Suppressor macrophage (primary cell): ENCODE measurements at places on chromosomes 11 and 22.
A peak's percentile ranks its signal among the peaks of the same experiment; 100 is the strongest.

- no peak for DNase-seq
Measured at GRCh38 chr22:35319244-35319985, 19.7 kb downstream of the TOM1 start.

DNA sequence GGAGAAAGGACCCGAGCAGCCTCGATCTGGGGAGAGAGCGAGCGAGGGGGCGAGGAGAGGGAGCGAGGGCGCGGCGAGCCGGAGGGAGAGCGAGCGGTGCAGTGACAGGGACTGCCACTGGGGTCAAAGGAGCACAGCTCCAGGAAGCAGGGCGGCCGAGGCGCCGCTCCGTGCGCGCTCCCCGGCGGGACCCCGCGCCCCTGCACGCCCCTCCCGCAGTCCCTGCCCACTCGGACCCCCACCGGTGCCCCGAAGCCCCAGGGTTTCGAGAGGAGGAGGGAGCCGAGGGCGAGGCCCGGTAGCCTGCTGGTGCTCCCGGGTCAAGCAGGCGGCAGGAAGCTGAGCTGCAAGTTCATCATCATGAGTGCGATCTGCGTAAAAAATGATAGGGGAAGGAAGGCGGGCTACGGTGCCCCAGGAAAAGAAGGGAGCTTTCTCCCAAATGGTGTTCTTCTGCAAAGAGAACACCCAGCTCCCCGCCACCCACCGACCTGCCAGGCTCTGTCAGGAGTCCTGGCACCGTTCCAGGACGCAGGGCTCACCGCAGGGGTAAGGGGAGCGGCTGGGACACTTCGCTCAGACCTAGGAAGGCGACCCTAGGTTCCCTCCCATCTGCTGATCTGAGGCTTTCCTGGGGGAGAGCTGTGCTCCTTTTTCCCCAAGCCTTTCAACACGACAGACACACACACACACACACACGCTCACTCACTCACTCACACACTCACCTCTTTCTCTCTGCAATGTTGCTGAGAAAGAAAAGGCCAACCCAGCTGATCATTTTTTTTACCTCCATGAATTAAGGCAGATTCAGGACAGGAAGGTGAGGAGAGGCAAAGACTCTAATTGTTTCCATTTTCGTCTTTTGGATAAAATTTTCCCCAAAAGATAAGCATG is at the start of gene MPPED2:
Gene MPPED2 (minus strand): TSS at position 103 of the 894 bp plus-strand sequence. CDS start 5,980 bp downstream, outside the sequence.
- peak; percentile 37 for DNase-seq

GRCh38 chr11:120840661-120841060 is 183.2 kb upstream of the TBCEL start:
- DNase-seq, result no peak

DNA sequence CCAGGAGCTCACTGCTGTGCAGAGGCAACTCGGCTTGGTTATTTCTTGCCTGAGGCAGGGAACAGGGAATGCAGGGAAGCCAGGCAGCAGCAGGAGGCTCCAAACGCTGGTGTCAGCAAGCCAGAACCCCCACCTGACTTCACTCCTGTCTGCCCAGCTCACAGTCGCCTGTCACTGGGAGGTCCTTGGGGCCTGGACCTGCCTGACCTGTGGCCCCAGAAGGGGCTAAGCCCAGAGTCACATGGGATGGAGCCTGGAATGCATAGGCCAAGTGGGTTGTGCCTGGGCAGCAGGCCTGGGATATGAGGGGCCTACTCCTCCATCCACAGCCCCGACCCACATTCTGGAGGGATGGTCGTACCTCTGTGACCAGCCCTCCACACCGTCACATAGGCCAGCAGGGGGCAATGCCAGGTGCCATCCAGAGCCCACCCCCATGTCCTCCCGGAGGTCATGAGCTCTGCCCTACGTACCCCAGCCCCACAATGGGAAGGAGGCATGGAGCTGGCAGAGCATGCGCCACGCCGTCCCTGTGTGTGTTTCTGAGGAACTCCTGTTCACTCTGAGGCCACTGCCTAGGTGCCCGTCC is 5.2 kb downstream of the RASSF7 start:
- DNase-seq, result no peak

- no peak for DNase-seq
Measured at GRCh38 chr11:4063348-4063747, 31.3 kb upstream of the RRM1 start.

- DNase-seq, result no peak
Measured at GRCh38 chr11:8168485-8169257, at the start of gene RIC3. Gene RIC3, minus strand, starts transcription at chr11:8169025. Its CDS starts 36 bp downstream, at chr11:8168989.

DNA sequence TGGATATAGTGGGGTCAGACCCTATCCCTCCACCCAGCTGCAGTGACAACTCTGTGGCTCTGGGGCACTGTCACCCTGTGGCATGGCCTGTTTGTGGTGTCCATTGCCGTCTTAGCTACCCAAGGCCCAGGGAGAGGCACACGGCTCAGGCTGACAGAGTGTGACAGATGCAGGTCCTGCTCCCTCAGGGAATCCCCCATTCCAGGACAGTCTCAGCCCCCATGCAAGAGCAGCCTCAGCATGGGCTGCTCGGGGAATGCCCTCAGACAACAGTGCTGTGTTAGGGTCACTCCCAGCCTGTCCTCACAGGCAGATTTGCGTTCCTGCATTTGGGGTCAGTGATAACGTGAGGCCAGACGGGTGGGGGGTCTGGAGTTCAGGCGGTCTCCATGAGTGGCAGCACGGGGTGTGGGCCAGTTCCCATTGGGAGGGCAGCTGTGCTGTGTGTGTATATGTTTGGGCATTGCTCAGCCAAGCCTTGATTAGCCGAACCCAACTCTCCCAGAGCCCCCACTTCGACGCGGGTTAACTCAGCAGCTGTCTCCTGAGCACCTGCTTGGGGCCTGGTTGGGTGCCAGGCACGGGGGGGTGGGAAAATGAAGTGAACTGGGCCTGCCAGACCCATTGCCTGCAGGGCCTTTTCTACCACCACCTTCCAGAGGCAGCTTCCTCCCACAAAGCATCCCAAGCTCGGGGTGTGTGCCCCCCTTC is 5.3 kb upstream of the KCNQ1OT1 start:
- no peak for DNase-seq

- no peak for DNase-seq
Measured at GRCh38 chr11:60168306-60168705, 14.6 kb downstream of the MS4A6A start.

DNA sequence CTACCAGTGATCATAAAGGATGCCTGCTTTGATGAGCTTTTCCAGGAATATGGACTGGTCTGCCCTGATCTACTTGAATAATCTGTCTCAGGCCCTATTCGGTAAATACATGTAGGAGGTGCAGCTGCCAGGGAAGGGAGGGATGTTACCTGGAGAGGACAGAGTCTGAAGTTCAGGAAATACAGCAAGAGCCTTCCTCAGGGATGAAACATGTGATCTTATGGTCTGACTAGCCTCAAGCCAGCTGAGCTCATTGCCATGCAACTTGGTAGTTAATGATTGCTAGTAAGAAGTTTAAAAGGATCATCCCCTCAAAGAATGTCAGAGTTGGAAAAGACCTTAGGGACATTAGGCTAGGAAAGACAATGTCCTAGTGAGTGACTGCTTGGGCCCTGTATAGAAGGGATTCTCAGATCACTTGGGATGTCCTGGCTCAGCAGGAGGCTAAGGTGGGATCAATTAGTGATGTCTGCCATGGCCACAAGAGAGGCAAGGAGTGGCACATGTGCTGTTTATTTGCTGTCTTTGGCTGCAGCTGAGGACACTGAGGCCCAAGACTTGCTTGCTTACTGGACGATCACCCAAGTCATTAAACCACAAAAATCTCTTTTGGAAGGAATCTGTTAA is 18.5 kb downstream of the PTPRJ start:
- DNase-seq, result no peak

DNA sequence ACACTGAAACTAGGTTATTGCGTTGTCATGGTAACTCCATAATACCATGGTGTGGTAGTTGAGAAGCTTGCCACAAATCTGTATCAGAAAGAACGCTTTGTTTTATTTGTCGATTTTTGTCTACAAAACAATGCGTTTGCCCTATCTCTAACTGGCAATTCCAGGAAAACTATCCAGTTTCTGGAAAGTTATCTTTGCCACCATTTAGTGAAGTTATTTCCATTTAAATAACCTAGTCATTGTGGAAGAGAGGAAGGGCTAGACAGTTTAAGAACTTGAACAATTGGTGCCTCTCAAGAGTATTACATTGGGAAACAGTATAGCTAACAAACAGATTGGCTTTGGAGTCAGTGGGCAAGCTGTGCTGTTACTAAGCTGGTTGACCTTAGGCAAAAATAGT is 7.9 kb downstream of the HSD17B12 start:
- DNase-seq, result no peak

DNA sequence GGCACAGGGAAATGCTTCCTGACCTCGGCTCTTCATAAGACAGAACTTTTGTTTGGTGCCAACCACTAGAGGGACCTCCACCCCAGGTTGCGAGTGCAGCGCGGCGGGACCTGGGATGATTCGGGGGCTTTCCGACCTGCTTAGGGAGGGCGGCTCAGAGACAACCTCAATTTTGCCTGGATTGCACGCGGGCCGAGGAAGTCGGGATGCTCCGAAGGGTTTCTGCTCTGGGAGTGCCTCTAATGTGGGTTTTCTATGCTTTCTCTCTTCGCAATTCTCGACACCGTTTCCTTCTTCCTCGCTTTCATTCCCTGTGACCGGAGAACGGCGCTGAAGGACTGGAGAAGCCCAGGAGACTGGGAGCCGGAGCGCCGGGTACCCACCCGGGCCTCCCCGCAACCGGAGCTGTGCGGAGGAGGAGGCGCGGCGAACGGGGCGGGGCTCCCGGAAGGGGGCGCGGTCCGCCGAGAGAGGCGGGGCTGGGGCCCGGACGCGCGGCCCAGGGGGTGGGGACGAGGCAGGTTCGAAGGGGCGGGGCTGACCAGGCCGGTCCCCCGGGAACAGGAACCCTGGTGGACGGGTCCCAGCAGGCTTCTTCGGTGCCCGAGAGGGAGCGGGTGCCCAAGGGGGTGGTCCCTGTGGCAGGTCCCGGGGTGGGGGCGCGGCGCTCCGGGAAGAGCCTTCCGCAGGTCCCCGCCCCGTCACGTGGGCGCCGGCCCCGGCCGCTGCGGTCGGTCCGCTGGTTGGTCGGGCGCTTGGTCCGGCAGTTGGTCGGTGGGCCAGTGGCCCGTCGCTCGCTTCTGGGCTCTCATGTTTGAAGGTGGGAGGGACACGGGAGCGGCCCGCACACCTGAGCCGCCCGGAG is at the start of gene PPFIBP2:
Gene PPFIBP2 (plus strand): TSS at position 766 of the 865 bp plus-strand sequence. CDS start 35,477 bp downstream, outside the sequence.
- peak; percentile 96 for DNase-seq

- DNase-seq, result peak; percentile 36
Measured at GRCh38 chr22:36936362-36937116, 23.1 kb downstream of the CSF2RB start.

DNA sequence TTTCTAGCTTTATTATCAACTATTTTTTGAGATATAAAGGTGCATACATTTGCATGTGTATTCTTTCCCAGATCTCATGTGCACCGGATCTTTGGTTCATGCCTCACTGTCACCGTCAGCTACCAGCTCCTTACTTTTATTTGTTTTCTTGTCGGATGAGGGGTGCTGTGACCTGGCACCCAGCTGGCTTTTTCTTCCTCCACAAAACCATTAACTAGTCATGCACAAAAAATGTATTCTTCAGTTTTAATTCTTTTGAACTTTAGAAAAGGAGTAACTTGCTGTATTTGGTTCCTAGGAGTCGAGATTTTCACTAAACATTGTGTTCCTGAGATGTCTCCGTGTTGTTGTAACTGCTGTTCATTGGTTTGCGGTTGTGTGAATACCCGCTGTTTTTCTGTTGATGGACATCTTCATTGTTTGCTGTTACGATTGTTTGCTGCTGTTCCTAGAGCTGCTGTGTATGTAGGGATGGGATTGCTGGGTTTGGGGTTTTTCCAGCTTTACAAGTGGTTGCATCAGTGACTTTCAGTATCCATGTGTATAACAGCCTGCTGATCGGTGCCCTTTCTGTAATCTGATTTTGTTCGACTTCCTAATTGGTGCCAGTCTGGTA is 39.4 kb downstream of the MOV10L1 start:
- DNase-seq, result no peak
